ENCODE measurements at places on chromosomes 7 and 10.

DNA sequence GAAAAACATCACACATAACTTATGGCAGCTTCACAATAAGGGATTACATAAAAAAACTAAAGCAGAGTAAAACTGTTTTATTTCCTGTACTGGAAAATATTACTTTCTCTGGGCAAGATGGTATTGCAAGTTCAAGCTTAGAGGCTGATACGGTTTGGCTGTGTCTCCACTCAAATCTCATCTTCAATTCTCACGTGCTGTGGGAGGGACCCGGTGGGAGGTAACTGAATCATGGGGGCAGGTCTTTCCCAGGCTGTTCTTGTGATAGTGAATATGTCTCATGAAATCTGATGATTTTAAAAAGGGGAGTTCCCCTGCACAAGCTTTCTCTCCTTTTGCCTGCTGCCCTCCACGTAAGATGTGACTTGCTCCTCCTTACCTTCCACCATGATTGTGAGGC is 5.1 kb upstream of the LRRC27 start:
- DNase-seq, result no peak

DNA sequence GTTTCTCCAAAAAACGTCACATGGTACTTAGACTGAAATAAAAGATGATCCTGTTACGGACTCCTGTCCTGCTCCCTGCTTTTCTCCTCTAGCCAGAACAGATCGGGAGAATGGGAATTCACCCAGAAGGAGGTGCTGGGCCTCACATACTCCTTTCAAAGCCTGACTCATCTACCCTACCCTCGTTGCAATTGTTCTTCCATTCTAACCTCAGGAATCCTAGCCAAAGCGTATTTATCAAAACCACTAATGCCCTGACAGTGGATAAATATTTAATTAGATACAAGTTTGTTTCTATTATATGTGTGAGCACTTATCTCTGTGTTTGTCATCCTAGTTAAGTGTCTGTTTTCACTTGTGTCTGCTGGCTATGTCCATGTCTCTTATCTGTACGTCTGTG is 21.7 kb downstream of the ZCWPW1 start:
- no peak for DNase-seq

GRCh38 chr10:79262131-79262530 is 85.1 kb upstream of the PPIF start:
- no peak for DNase-seq

DNA sequence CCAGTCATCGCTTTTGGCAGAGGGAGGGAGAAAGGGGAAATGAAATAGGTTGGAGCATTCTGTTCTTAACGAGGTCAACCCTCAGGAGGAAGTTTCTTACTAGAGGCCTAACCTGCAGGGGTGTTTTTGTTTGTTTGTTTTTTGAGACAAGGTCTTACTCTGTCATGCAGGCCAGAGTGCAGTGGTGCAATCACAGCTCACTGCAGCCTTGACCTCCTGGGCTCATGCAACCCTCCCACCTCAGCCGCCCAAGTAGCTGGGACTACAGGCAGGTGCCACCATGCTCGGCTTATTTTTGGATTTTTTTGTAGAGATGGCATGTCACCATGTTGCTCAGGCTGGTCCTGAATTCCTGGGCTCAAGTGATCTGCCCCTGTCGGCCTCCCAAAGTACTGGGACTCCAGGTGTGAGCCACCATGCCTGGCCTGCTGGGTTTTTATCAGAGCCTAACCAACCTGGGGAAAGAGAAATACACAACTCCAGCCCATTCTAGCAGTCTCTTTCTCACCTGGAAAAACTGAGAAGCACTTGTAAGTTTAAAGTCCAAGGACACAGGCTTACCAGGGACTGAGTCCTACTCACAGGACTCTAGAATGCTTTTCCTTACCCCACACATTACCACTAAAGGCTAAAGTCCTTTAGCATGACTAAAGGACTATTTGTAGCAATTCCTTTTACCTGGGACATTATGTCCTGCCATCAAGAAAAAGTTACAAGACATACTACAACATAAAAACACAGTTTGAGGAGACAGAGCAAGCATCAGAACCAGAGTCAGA is 101.0 kb upstream of the EGFR start:
- DNase-seq, result no peak

DNA sequence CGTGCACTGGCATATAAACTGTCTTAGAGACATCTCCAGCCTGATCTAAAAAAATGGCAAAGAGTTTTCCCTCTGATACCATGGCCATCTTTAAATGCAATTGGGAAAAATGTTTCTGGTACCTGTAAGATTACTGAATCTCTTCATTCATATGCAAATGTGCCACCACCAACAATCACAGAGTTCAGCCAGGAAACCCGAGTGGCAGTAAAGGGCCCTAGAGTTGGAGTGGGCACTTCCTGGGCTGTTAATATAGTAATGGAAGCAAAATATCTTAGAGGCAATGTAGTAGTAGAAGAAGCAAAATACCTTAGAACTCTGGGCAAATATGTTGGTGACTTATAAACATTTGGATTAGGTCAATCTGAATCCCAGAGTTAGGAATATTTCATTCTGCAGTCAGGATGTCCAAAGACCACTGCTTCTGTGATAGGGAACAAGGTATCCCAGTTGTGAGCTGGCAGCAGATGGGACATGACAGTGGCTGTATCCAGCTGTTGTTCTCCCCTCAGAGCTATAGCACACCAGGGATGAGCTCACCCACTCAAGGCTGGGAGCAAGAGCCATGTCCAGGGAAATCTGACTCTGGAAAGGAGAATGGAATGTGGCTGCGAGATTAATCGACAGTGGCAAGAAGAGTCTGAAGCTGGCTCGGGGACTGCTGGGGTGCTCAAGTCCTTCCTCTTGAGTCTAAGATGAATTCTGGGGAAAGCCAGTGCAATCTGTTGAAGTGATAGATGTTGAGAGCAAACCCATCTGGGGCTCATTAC is 332.1 kb downstream of the PHTF2 start:
- no peak for DNase-seq

- DNase-seq, result no peak
Observed at GRCh38 chr10:21593986-21594385, 60.0 kb downstream of the MLLT10 start.

GRCh38 chr10:23614483-23614882 is 175.6 kb downstream of the OTUD1 start:
- DNase-seq, result no peak

- DNase-seq, result no peak
Observed at GRCh38 chr7:108112683-108113082, 17.5 kb downstream of the LAMB4 start.

GRCh38 chr10:13046851-13047528 is 45.5 kb upstream of the CCDC3 start:
- DNase-seq, result no peak

- DNase-seq, result no peak
Observed at GRCh38 chr10:79149662-79150443, 81.1 kb downstream of the ZMIZ1 start.

GRCh38 chr10:70780772-70781171 is 4.4 kb downstream of the TBATA start:
- no peak for DNase-seq

DNA sequence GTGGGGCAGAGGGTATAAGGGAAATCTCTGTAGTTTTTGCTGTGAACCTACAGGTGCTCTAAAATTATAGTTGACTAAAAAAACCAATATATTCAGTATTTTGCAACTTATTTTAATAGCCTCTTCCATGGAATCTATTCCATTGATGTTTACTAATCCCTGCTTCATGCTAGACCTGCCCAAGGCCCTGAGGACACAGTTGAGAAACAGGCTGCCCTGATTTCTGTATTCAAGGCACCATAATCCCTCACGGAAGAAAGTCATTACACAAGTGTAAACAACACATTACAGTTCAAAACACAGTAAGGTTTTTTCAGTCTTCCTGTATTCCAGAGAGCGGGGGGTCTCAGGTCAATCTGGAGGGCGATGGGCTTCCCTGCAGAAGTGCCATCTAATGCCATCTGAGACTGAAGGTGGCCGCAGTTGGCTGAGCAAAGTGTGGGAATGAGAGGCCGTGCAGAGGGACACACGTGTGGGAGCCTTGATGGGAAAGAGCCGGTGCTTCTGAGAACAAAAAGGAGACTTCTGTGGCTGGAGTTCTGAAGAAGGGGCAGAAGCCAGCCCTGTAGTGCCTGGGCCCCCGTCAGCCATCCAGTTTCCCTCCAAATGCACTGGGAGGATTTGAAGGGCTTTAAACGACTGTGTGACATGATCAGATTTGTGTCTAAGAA is 146.9 kb downstream of the PTPN20 start:
- no peak for DNase-seq

DNA sequence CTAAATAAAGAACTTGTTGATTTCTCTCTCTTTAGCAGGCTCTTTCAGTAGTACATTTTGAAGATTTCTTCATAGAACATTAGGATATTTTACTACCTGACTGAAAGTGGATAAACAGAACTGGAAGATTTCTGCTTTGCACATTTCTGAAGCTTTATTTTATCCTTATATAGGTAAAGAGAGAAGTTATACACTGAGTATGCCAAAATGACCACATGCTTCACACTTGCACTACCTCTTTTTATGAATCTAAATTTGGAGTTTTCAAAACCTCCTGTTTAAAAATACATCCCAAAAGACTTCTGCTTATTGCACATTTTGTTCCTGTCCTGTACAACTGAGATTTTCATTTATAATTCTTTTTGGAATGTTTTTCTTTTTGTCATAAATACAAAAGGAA is 197.4 kb upstream of the PRPS1L1 start:
- DNase-seq, result no peak

- peak; percentile 58 for DNase-seq
Observed at GRCh38 chr7:142632271-142633134, 116.8 kb upstream of the PRSS1 start.

GRCh38 chr7:90693939-90694338 is 97.8 kb downstream of the CDK14 start:
- no peak for DNase-seq

- peak; percentile 63 for DNase-seq
Observed at GRCh38 chr7:104848138-104848990, 165.6 kb upstream of the KMT2E start.

GRCh38 chr10:94199565-94199964 is 163.2 kb downstream of the NOC3L start:
- no peak for DNase-seq

GRCh38 chr10:10007957-10008356 is 1009.7 kb upstream of the CELF2 start:
- no peak for DNase-seq

DNA sequence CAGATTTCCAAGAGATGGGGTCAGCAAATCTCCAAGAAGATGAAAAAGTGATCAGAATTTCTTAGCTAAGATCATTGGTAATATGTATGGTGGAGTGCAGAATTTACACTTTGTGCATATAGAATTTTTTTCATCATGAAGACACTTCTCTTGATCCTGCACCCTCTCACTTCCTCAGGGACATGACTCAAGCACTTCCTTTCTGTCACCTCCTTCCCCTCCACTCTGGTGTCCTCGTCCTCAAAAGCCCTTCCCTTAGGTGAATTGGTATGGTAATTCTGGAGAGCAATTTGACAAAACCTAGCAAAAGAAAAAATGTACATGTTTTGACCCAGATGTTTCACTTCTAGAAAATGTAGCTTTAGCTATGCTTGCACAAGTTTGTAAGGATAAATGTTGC is 18.1 kb downstream of the CALN1 start:
- DNase-seq, result no peak

DNA sequence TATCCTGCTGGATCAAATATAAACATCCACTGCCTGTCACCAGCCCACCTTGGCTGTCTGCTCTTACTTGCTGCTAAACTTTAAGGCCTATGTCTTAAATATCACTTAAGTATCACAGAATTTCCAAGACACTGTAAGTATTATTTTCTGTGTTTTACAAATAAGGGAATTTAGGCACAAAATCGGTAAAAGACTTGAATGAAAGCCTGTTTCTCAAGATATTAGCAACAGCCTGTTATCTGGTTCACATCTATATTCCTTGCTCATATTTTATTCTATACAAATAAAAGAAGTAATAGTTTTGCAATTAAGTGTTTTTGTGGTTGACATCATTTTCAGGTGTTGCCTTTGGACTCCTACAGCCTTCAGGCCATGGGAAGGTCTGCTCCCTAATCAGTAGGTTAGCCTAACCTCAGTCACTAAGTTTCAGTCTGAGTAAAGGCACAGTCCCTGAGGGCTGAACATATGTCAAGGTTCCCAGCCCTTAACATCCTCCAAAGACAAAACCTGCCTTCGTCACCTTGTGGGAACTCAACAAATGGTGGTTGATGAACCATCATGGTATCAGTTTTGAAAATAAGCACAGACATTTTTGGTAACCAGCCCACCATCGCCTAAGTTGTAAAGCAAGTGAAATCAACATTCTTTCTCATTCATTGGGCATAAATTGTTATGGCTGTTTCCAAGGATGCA is 127.1 kb downstream of the CREB5 start:
- DNase-seq, result no peak

- DNase-seq, result no peak
Observed at GRCh38 chr10:49610114-49610457, at the start of gene SLC18A3. SLC18A3 (plus strand) TSS chr10:49610310; CDS start chr10:49610741, 431 bp downstream.

GRCh38 chr7:55548295-55548731 is 24.0 kb downstream of the VOPP1 start:
- no peak for DNase-seq

DNA sequence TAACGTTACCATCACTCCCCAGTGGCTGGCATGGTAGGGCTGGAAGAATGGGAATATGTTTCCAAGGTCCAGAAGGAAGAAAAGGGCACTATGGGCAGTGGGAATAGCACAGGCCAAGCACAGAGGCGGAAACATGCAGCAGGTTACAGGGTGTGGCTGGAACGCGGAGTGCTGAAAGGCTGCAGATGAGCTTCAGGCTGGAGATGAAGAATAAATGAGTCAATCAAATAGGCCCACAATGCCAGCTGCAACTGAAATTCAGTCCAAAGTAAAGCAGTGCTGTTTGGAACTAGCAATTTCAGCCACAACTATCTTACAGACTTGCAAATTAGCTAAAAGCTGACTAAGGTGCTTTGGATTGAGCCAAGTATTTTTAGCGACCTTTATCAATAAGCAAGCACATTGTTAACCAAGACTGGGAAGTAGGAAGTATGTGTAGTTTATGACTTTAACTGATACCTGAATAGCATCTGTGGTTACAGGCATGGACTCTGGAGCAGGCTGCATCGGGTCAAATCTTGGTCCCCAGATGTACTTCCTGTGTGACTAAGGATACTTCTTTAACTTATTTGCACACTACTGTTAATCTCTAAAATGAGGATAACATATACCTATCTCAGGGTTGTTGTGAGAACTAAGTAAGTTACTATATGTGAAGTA is 77.5 kb upstream of the CTTNBP2 start:
- DNase-seq, result no peak

- no peak for DNase-seq
Observed at GRCh38 chr7:38709123-38709522, 78.0 kb upstream of the AMPH start.

GRCh38 chr10:57320416-57320815 is 947.3 kb downstream of the IPMK start:
- DNase-seq, result no peak

DNA sequence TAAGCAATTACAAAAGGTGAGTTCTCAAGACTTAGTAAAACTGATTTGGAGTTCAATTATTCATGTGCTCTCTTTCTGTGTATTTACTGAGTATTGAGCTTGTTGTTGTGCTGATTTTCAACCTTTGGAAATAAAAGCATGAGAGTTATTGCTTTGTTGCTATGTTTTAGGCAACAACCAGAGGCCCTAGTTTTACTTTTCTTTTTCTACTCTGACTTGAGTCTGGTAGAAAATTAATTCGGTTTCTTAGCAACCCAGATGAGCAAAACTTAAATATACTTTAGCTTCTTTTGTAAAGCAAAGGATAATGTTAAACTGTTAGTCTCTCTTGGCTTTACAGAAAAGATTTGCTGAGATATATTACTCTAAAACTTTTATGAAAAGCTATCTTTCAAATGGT is 66.4 kb upstream of the SCIN start:
- DNase-seq, result no peak

GRCh38 chr7:140455743-140456142 is 23.6 kb downstream of the MKRN1 start:
- DNase-seq, result no peak
